Activated CD4-positive, alpha-beta memory T cell treated with anti-CD3 and anti-CD28 coated beads for 36 hours (primary cell): ENCODE measurements at places on chromosomes 7 and 10. TPM values are rescaled to one million over a fixed set of nuclear protein-coding genes. Genes with fewer than 3 reads are reported as not detected.

Gene PLPP4
- not detected for total RNA-seq

Gene SGMS1
- total RNA-seq: 7.2 TPM

Gene FRMD4A
- total RNA-seq: 1.7 TPM

Gene ASIC3
- total RNA-seq: 5.3 TPM

Gene STRIP2
- 56.1 TPM for total RNA-seq

Gene PPP1R9A
- total RNA-seq: not detected

Gene ELFN1
- total RNA-seq: 0.12 TPM

Gene MSMB
- total RNA-seq: not detected

Gene CYP2W1
- not detected for total RNA-seq
